ENCODE measurements at places on chromosomes 2 and 18. TPM values are rescaled to one million over a fixed set of nuclear protein-coding genes. Genes with fewer than 3 reads are reported as not detected.

DNA sequence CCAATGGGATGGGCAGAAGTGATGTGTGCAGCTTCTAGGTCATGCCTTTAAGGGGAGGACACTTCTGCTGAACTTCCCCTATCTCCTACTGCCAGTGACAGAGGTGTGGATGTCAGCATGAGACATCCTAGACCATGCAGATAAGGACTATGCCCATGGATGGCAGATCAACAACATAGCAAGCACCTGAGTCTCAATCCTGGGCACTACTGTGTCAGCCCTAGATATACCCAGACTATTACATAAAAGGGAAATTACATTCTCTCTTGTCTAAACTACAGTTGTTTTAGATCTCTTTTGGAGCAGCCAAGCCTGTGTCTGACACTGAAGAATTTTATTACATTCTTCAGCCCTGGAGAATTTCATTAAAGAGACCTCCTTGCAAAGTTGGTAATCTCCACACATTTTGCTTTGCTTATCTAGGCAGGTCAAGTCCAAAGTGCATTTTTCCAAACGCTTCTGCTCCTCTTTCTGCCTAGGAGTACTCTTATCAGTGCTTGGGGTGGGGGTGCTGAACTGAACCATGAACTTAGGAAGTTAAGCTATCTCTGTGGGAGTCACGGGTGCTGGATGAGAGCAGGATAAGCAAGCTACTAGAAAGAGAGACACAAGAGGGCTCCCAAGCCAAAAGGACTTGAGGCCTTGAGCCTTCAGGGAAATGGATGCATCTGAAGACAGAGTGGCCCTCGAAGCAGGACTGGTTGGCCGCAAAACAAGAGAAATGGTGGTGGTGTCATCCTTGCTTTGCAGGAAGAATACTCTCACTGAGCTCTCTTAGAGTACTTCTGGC is 95.2 kb upstream of the SPRED2 start:
- H3K4me3 ChIP-seq: no peak overlapping the region
- H3K4me1 ChIP-seq: no peaks in the 10 kb centered on the region
- DNase-seq: no peak
- H3K27me3 ChIP-seq: no peaks in the 10 kb centered on the region

- no peaks in the 10 kb centered on the region for H3K27me3 ChIP-seq
- H3K4me1 ChIP-seq: no peaks in the 10 kb centered on the region
- H3K4me3 ChIP-seq: no peak overlapping the region
- H3K27ac ChIP-seq: no peak overlapping the region
- no peaks in the 10 kb centered on the region for H3K36me3 ChIP-seq
- no peak for DNase-seq
These were observed 137.3 kb upstream of the FSHR start for GRCh38 chr2:49291619-49292018.

GRCh38 chr2:222969491-222969890 is 82.5 kb upstream of the KCNE4 start:
- H3K4me1 ChIP-seq: no peaks in the 10 kb centered on the region
- DNase-seq: no peak
- H3K36me3 ChIP-seq: no peaks in the 10 kb centered on the region
- H3K4me3 ChIP-seq: no peak overlapping the region
- H3K27ac ChIP-seq: no peak overlapping the region
- H3K27me3 ChIP-seq: peaks cover 4% of the 10 kb centered on the region

DNA sequence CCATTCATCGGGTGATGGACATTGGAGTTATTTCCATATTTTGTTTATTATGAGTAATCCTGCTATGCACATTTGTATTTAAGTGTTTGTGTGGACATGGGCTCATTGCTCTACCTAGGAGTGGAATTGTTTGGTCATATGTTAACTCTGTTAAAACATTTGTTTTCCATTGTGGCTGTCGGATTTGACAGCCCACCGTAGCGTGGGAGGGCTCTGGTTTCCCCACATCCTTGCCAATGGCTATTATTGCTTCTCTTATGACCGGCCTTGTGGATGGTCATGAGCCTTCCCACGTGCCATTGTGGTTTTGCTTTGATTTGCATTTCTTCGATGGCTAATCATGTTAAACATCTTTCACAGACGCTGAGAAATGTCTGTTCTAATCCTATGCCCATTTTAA is 92.0 kb downstream of the ZNF236 start:
- no peaks in the 10 kb centered on the region for H3K27me3 ChIP-seq
- H3K4me1 ChIP-seq: no peaks in the 10 kb centered on the region
- H3K36me3 ChIP-seq: peaks cover 32% of the 10 kb centered on the region
- H3K27ac ChIP-seq: no peak overlapping the region
- no peak overlapping the region for H3K4me3 ChIP-seq

The INHA gene
- not detected for total RNA-seq

Data from CD8-positive, alpha-beta memory T cell (primary cell).